Stimulated activated CD8-positive, alpha-beta memory T cell treated with anti-CD3 and anti-CD28 coated beads, Interleukin-2, amount 100 ng/mL, for 1 hour (primary cell): ENCODE measurements at places on chromosomes 3 and 15.

DNA sequence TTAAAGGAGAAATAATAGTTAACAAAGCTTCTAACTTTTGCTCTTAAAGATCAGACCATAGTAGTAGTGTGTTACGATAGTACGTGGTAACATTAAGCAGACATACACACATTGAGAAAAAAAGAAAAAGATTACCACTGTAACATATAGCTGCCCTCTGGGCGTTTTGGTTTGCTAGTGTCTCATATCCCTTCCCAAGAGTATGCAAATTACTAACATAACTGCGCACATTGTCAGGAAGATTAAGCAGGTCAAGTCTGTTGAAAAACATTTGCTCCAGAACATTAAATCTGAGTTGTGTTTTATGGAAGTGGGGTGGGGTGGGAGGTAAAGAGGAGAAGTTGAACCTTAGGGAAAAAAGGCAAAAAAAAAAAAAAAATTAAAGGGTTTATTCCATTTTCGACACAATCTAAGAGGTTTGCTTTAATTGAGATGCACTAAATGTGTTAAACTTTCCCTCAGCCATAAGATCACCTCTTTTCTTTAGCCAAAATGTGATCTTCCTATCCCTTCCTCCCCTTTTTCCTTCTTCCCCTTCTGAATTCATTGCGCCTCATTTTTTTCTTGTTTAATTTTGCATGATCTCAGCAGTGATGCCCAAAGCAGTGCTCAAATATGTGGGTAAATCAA, 1.5 kb upstream of the LRIG1 start:
- no peak for DNase-seq

GRCh38 chr3:331881-332280, 135.3 kb downstream of the CHL1 start:
- DNase-seq = no peak

- DNase-seq = no peak
Measured at GRCh38 chr15:63992300-63992699, 54.0 kb downstream of the DAPK2 start.

DNA sequence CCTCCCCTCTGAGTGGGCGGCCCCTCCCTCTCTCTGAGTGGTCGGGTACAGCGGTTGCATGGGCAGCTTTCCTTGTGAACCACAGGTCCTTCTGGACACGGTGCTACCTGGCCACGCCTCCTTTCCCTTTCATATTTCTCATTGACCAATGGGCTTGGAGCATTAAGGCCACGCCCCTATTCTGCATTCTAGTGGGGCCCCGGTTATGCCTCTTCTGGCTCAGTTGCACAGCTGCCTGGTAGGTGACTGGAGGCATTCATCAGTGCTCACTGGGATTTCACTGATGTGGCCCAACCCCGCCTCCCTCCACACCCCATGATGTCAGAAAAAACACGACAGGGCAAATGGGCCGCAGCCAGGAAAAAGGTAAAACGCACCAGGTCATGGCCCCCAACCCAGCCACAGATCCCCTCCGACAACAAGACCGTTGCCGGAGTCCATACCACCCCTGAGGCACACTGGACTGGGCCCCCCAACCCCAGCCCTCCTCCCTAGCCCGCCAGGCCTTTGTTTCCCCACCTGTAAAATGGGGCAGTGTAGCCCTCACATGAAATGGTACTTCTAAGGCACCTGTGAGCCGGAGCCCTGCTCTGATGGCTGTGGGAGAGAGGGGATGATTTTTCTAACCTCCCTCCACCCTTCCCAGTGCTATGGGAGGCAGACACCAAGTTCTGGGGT, 26.3 kb downstream of the NGRN start:
- DNase-seq = no peak

- no peak for DNase-seq
Measured at GRCh38 chr3:158742871-158743663, 10.8 kb upstream of the RARRES1 start.

DNA sequence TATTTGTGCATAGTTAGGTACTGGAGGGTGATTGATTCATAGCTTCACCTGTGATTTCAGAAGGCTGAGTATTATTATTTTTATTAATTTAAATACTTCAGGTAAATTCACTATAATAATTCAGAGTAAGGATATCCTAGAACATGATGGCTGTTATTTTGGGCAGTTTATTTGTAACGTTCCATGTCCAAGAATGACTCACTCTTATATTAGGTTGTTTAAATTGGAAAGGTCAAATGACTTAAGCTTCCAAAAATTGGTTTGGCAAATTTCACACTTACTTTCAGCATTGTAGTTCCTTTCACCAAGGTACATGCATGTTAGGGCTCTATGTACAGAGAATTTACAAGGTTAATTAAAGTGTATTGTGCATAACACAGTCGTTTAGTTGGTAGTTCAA, 120.2 kb downstream of the EPHA3 start:
- DNase-seq = no peak

DNA sequence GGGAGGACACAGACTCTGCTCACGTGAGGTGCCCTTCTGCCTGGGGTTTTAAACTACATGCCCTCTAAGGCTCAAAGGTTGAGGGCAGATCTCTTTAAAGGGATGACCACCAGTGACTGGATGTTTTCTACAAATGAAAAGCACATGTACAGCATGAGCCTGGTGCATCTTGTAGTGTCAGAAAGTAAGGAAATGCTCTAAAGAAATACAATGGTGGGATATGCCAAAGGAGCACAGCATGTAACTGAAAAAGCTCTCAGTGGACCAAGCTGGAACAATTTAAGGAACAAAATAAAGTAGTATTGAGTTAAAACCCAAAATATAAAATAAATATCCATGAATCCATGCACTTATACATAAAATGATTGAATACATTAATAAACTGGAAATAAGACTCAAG, 78.3 kb upstream of the SEMA6D start:
- DNase-seq = no peak

DNA sequence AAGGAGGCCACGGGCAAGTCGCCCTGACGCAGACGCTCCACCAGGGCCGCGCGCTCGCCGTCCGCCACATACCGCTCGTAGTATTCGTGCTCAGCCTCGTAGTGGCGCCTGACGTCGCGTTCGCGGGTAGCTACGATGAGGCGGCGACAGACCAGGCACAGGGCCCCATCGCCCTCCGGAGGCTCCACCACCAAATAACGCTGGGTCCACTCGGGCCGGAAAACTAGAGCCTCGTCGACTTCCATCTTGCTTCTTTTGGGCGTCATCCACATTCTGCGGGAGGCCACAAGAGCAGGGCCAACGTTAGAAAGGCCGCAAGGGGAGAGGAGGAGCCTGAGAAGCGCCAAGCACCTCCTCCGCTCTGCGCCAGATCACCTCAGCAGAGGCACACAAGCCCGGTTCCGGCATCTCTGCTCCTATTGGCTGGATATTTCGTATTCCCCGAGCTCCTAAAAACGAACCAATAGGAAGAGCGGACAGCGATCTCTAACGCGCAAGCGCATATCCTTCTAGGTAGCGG, at the start of gene EPM2AIP1:
Gene EPM2AIP1 (minus strand): TSS at position 326 of the 520 bp plus-strand sequence. CDS start 54 bp downstream, at position 272.
- DNase-seq = no peak
